ENCODE measurements at places on chromosomes 6 and 20.

DNA sequence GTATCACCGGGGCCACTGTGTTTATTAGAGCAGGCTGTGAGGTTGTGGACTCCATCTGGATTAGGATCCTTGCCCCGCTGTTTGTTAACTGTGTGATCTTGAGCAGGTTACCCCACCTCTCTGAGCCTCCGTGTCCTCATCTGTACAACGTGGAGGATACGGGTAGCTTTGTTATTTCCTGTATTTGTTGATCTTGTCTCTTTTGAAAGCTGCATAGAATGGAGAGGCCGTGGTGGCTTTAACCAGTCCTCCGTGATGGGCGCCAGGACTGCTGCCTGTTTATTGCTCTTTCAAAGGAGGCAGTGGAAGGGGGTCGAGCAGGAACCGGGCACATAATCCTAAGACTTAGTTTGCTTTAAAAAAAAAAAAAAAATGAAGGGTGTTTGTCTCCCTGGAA lies 22.9 kb downstream of the BCAS4 start:
- DNase-seq = no peak

- no peak for DNase-seq
These were observed 136.0 kb downstream of the SOD2 start for GRCh38 chr6:159557031-159557430.

GRCh38 chr6:81614292-81614691 lies 138.2 kb downstream of the TENT5A start:
- no peak for DNase-seq

DNA sequence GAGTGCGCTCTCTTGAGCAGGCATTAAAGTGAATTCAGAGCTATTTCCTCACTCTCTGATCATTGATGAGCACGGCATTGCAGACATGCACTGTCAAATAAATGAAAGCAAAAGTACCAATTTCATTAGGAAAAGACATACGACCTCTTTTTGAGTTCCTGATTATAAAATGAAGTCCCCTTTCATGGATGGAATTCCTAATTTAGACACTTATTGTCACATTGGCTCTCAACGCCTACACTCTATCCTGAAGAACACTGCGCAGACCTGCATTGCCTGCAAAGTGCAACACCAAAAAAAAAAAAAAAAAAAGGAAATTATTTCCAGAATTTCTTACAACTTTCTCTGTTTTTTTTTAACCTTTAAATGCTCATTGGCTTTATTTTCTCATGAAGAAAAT lies 1.6 kb downstream of the ADGRB3 start:
- DNase-seq = no peak

Data from breast epithelium (tissue), 4 donors.